ENCODE measurements at places on chromosomes 3 and 15.

- DNase-seq, result no peak
Observed at GRCh38 chr15:100863796-100864267, 15.8 kb upstream of the ALDH1A3 start.

- no peak for DNase-seq
Observed at GRCh38 chr15:53307952-53308624, 451.4 kb downstream of the WDR72 start.

DNA sequence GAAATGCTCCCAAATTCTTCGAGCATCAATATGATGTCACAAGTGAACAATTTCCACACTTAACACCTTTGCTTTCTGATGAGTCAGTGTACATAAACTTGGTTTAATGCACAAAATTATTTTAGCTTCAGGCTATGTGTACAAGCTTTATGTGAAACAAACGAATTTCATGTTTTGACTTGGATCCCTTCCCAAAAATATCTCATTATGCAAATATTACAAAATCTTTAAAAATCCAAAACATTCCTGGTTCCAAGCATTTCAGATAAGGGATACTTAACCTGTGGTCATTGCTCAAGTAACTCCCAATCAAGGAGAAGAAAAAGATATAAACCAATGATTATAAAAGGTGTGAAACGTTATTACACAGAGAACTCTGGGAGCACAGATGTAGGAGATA is 25.2 kb downstream of the RAB5A start:
- no peak for DNase-seq

- DNase-seq, result no peak
Observed at GRCh38 chr3:27307566-27307965, 61.6 kb downstream of the NEK10 start.

DNA sequence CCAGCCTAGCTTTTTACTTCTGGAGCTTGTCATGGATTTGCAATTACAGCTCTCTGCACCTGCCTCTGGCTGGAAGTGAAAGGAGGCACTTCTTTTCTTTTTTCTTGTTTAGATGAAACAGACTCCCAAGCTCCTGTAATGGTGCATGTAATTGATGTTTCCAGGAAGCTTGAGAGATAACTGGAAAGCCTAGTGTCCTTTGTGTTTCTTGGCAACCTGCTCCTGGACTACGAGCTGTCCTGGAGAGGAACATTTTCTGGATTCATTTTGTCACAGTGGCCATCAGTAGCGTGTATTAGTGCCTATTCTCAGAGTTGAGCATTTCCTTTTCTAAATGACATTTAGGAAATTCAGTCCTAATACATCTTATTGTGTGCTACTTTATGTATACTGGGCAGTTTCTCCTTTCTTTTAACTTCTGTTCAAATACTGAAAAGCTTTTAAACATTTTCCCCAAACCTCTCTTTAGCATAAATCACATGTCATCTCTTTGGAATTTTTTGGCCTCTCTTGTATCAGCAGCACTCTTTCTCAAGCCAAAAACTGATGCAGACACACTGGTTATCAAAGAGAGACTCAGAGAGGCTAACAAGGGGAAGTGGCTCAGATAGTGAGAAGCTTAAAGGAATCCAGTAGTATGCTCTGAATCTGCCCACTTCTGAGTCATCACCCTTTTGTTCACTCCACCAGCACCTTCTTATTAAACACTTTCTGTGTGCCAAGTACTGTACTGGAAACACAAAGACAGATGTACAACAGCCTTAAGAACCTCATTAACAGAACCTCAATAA is 62.6 kb upstream of the SLC2A2 start:
- DNase-seq, result no peak

DNA sequence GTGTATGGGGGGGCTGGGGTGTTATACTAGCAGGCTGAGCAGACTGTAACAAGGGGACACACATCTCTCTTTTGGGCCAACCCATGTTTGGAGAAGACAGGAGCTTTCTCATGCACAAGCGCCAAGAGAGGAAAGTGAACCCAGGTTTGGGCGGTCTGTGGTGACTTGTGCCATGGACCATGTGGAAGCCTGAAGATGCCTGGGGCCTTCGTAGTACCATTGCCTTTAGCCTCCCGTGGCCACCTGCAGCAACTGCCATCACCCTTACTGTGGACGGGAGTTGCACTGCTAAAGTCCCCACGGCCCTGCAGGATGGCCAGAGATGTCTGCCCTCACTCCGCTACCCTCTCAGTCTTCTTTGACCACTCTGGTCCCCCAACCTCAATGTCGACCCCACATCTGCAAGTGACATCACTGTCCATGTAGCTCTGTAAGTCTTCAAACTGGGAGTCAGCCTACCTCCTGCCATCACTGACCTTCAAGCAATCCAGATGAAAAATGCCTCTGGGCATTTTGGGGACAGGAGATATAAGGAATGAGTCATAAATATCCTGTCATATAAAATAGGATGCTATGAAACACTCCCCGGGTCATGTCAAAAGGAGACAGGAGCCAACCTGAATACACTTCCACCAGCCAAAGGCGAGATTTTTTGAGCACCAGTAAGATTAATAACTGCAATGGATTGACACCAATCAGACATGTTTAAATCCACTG is 74.7 kb upstream of the C15orf39 start:
- DNase-seq, result no peak

DNA sequence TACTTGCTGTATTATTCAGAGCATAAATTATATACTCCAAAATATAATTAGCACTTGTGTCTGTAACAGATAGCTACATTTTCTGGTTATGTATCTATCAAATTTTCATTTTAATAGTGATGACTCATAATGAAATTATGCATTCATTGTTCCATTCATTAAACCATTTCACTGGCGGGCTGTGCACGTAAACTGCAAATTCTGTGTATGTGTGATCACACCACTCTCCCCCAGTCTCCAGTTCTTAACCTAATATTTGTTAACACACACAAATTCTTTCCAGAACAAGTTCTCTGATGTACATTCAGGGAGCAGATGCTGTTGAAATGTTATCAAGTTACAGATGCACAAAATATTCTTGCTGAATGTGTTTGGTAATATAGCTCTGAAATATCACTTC is 3.8 kb upstream of the KCNMB2 start:
- DNase-seq, result no peak

DNA sequence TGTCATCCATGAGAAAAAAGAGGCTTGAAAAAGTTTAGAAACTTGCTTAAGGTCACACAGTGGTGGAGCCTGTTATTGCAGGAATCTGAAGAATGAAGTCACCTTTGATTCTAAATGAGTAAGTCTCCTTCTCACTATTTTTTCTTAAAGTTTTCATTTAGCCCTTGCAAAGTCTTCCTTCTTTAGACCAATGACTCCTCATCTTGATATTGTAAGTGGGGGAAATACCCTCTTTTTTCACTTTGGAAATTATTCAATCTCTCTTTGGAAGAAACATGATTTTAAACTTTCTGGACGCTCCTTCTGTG is 787 bp upstream of the SLMAP start:
- DNase-seq, result no peak

DNA sequence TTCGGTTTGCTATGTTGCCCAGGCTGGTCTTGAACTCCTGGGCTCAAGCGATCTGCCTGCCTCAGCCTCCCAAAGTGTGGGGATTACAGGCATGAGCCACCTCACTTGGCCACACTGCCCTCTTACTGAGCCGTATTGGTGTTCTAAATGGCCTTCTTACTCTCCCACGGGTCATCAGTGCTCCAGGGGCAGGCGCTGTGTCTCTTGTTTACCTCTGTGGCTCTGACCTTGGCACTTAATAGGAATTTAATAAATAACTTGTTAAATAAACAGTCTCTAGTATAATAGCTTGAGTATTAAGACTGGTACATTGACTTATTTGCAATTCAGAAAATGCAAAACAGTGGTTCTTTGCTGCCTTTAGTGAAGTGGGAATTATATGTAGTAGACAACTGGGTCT is 13.7 kb downstream of the FLNB start:
- DNase-seq, result no peak

GRCh38 chr3:49785565-49786356 is 581 bp downstream of the IP6K1 start:
- DNase-seq, result no peak

- DNase-seq, result no peak
Observed at GRCh38 chr15:62847900-62848489, 194.6 kb upstream of the TPM1 start.

GRCh38 chr3:38707730-38708129 is 58.2 kb upstream of the SCN5A start:
- no peak for DNase-seq

DNA sequence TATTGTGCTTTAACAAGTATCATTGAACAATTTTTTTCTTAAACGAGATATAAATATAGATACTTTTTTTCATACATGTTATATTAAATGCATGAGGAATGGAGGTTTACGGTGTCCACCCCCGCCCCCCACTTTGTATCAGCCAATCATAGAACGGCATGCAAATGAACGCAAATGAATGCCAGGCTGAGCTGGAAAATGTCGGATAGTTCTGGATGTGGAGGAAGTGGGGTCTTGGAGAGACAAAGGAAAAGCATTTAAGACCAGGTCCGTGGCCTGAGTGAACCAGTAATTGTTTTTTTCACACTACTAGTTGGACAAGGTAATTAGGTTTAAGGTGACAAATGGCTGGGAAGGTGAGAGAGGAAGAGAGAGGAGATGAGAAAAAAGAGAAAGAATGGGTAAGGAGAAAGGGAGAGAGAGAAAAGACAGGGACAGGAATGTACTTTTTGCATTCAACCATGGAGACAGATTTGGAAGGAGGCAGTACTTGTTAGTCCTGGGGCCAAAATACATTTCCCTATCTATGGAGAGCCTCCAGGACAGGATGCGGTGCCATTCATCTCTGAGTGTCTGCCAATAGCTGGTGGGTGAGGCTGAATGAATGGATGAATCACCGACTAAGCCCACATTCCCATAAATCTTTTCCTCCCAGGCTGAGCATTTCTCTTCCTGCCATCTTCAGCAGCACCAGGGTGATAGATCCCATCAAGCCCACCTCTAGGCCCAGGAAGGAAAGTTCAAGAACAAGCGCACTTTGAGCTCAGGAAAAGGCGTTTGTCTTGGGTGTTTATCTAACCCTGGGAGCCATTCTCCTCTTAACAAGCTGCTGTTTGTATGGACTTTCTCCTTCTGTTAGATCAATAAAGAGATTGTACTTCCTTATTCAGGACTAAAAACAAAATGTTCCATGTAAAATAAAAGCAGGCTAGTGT is 1.4 kb upstream of the RAD18 start:
- DNase-seq, result no peak

DNA sequence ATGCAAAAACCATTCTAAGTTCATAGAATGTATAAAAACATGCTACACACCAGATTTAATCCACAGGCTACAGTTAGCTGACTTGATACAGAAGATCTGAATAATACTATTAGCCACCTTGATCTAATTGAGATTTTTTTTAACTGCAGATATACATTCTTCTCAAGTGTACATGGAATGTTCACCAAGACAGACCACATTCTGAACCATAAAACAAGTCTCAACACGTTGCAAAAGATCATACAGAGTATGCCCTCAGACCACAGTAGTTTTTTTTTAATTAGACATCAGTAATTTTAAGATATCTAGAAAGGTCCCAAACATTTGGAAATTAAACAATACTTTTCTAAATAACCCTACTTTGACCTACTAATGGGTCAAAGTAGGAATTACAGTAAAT is 83.3 kb downstream of the FGF7 start:
- DNase-seq, result no peak

GRCh38 chr15:65785151-65785550 is 6.9 kb downstream of the DENND4A start:
- DNase-seq, result no peak

GRCh38 chr15:81281766-81282605 is 42.0 kb downstream of the STARD5 start:
- DNase-seq, result no peak

DNA sequence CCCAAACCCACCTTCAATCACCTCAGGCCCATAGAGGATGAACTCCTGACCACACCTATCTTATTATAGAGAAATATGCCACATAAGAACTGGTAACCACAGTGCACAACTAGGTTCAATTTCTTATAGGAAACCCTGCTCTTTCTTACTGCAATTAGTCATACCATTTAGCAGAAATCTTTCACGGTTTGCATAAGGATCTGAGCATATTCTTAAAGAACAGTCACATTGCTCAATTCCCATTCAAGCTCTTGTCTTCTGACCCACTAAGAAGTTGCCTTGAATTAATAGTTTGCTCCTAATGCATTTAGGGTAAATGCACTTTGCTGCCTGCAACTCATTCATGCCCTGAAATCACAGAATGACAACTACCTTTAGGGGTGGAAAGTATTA is 9.2 kb downstream of the ERC2 start:
- no peak for DNase-seq

DNA sequence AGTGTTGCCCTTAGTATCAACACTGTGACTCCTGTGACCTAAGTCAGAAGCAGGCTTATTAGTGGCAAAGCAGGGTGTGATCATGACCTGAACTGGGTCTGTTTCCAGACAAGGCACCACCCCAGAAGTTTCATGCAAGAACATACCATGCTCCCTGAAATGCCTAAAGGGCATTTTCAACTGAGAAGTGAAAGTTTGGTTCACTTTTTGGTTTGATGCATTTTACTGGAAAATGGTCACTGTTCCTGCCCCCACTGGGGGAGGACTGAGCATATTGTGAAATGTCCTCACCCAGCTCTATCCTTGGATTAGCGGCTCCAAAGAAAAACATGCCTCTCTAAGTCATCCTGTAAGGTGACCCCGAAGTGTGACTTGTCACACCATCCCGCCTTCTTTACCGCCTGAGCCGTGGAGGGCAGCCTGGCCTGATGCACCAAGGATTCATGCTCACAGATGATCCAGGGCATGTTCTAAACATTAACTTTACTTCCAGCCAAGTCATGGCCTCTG is 3.1 kb upstream of the FAM240A start:
- no peak for DNase-seq

GRCh38 chr15:31337352-31338031 is 10.9 kb downstream of the KLF13 start:
- no peak for DNase-seq

DNA sequence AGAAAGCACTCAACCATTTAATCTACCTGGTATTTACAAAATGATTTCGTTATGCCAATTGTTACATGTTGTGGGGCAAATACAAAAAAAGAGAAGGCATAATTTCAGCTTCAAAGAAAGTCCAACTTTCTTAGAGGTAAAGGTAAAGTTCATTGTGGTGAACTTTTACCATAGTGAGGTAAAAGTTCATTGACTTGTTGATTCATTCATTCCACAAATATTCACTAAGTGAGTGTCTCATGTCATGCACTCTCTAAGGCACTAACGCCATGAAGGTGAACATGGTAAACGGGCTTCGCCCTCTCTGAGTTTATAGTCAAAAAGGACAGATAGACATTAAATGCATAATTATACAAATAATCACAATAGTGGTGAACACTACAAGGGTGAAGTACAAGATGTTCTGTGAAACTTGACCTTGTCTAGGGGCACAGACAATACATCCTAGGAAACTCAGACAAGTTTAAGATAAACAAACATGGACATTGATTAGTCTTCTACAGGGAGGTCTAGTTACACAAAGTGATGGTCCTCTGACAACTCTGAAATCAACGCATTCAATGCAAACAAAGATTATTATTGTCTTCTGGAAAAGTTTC is 378.6 kb downstream of the MAGI1 start:
- no peak for DNase-seq

- DNase-seq, result no peak
Observed at GRCh38 chr3:39086144-39086543, 21.3 kb downstream of the GORASP1 start.

Measured in stimulated activated CD8-positive, alpha-beta memory T cell treated with anti-CD3 and anti-CD28 coated beads, Interleukin-4, amount 100 ng/mL, for 4 hours (primary cell).